Pons (tissue), 1 donor: ENCODE measurements at places on chromosomes 1 and 21.
A peak's percentile ranks its signal among the peaks of the same experiment; 100 is the strongest.

DNA sequence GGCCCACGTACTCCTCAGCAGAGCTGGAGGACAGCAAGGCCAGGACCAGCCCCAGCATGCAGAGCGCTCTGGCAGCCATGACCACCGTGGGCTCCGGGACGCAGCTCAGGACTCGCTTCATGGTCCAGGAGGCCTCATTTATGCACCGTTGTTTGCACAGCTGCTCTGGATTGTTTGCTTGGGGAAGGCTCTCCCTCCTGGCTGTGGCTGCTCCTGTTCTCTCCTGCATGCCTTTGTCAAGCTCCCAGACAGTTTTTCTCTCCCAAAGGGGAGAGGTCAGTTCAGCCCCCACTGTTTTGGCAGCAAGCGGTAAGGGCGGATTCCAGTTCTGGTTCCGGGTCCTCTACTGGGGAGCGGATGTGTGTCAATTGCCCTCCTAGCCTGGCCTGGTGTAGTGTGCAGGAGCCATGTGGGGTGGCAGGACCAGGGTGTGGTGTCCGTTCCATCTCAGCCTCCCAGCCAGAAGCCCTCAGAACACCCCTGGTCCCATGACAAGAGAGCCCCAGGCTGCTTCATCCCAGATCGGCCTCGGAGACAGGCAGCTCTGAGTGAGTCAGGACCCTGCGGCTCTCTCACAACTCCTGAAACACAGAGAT, at the start of gene TFF3:
Gene TFF3 (minus strand): TSS at position 114 of the 596 bp plus-strand sequence. CDS start 35 bp downstream, at position 79.
- no peak for DNase-seq

DNA sequence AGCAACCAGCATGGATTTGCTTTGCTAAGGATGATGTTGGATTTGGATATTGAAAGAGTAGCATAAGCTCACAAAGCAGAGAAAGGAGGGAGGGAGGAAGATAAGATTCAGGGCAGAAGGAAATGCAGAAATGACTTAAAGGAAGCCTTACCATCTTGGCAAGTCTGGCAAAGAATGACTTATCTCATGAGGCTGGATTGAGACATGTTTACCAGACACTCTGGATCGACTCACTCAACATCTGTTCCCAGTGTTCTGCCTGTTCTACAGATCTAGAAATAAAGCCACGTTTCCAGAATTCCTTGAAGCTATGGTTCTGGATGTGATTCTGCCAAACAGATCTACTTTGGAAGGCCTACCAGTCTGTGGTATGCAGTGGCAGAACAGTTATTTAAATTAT, 38.8 kb upstream of the CTBS start:
- no peak for DNase-seq

GRCh38 chr1:33527934-33528333, 55.5 kb downstream of the ZSCAN20 start:
- no peak for DNase-seq

DNA sequence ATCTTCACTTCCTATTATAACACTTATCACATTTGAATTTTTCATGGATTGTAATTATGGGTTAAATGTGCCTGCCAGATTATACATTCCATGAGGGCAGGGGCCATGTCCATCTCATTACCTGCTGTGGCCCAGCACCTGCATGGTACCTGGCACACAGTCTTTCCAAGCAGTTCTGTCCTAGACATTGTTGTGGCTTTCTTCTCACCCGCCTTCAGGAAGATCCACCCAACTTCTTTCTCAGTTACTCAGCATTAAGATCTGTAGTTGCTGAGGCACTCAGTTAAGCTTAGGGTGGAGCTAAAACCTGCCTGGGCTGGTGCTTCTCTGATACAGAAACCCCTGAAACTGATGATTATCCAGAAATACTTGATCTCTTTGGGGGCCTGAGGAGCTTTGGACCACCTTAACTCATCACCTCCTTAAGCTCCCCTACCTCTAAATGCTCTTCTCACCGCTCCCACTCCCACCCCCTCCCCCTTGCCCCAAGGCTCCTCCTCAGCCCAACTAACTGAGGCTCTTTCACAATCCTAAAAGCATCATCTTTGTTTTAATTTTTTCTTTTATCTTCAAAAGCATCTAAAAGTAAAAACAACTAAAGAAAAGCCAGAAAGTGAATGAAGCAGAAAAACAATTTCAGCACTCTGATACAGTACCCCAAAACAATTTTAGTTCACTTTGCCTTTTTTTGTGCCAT, 190.6 kb downstream of the FGGY start:
- DNase-seq: no peak

GRCh38 chr1:29235955-29236711, at the start of gene PTPRU:
Gene PTPRU, plus strand, starts transcription at chr1:29236522. Its CDS starts 123 bp downstream, at chr1:29236645.
- DNase-seq: no peak

- DNase-seq: no peak
Measured at GRCh38 chr1:210684466-210685294, 356.0 kb downstream of the HHAT start.

- DNase-seq: no peak
Measured at GRCh38 chr21:23247334-23247733, 2249.1 kb downstream of the NCAM2 start.

DNA sequence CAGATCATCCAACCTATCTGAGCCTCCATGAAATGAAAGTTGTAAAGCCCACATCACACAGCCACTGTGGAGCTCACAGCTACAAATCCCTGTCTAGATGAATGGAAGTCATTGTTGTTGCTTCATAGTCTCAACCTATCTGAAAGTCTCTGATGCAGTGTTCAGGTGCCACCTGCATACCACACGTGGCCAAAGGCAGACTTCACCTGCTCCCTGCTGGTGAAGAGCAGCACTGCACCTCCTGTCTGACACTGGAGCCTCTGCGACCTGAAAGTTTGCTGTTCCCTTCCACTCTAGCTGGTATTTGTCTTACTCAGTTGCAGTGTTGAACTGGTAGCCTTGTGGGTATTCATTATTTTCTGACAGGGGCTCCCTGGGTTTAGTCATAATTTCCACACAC, 18.4 kb downstream of the LORICRIN start:
- DNase-seq: no peak

DNA sequence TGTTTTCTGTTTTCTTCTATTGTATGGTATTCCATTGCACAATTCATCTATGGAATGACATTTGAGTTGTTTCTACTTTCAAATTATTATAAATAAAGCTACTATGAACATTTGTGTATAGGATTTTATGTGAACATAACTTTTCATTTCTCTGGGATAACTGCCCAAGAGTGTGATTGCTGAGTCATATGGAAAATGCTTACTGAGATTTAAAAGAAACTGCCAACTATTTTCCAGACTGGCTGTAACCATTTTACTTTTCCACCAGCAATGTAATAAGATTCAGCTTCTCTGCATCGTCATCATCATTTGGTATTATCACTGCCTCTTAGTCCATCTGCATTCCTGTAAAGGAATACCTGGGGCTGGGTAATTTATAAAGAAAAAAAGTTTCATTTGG, 779.6 kb upstream of the PRMT6 start:
- no peak for DNase-seq

GRCh38 chr1:150484431-150484830, 2.8 kb upstream of the TARS2 start:
- no peak for DNase-seq

DNA sequence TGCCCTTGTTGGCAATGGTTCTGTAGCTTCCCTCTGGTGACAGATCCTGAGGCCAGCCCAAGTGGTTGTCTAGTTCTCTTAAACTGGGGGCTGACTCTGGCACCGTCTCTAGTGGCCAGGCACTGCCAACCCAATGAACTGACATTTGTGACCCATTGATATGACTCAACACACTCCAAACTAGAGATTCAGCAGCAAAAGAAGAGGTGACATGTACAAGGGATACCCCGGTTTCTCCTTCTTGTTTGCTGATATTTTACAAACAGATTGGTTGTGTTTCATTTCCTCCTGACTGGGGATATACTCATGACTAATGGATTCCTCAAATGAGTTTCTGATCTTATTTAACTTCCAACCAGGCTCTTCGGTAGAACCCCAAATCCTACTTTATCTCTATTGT, 65.9 kb upstream of the DNAJC6 start:
- no peak for DNase-seq

- DNase-seq: no peak
Measured at GRCh38 chr21:27045281-27045985, 78.5 kb upstream of the ADAMTS5 start.

- no peak for DNase-seq
Measured at GRCh38 chr1:22739648-22740385, 29.2 kb downstream of the EPHB2 start.

- DNase-seq: no peak
Measured at GRCh38 chr1:12712076-12712475, 3.8 kb upstream of the AADACL3 start.

- DNase-seq: peak; percentile 71
Measured at GRCh38 chr1:147273409-147274336, 31.2 kb downstream of the CHD1L start.

- no peak for DNase-seq
Measured at GRCh38 chr1:164720440-164721227, 161.7 kb downstream of the PBX1 start.

GRCh38 chr21:33362044-33362555, 37.3 kb downstream of the IFNAR1 start:
- DNase-seq: peak; percentile 35

DNA sequence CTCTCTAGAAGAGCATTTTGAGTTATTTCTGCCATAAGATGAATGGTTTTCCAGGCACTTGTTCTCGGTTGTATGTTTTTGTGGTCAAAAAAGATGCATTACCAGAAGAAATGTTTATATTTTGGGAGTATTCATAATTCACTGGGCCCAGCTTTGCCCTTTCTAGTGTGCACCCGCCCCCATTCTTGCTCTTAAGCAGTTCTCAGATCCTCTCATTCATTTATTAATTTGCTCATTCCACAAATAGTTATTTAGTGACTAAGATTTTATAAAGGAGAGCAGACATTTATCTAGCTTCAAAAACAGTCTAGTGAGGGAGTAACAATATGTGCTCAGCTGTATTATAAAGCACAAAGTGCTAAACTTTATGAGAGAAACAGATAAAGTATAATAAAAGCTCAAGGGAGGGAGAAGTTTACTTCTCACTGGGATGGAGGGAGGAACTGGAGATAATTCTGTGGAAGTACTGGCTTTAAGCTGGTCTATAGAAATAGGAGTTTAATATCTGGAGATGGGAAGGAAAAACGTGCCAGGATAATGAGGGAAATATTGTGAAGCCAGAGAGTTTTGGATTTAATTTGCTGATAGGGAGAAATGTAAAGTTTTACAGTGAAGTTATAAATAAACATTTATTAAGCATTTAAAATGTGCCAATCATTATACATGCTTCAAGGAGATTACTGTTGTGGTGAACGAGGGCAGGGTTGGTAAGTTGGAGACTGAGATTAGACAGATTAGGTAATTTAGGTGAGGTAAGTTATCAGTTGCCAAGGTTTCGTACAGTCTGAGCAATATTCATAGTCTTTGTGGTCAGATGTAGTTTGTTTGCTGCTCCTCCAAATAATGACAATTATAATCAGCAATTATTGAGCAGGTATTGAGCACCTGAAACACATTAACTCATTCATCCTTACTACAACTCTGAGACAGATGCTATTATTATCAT, 9.1 kb upstream of the MACF1 start:
- DNase-seq: peak; percentile 4

- no peak for DNase-seq
Measured at GRCh38 chr1:54645806-54646676, 4.5 kb downstream of the MROH7 start.

DNA sequence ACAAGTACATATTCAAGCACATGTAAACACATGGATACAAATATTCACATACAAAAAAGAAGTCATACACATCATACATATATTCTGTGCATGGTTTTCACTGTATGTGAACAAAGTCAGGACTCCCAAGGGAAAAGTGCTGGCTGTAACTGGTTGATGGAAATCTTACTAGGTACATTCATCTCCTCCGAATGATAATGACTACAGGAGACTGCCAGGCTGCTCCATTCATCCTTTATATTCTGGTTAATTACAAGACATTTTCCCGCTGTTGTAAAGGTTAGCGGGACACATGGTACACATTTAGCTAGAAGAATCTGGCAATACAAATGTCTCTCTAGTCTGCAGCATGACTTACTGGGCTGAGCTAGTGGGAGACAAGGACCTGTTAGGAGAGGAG, 26.2 kb upstream of the HMGB4 start:
- DNase-seq: no peak

DNA sequence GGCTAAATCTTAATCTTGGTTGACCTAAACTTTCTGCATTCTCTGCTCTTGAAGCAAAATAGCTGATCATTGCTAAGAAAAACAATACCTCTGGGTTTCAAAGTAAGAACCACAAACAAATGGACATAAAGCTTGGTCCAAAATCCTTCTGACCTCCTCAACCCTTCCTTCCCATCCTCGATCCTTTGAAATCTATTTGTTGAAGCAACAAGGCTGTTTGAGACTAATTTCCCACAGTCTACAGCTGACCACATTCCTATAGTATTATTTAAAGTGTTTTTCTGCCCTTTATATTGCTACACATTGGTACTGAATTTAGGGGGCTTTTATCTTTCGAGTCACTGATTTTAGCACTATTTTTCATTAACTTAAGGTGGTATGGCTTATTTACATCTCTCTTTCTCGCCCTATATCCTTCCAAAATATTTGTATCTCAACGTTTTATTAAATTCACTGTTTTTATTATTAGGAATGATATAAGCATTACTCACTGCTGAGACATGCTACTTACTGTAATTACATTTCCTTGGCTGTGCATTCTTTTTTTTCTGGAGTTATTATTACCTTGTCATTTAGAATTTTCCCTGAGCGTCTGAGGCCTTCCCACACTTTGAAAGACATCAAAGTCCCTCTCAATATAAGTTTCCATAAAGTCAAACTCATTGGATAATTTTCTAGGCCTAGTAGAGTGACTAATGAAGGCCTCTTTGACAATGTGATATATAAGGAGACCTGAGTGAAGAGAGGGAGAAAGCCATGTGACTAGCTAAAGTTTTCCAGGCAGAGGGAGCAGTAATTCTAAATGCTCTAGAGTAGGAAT, 73.9 kb downstream of the RAB3GAP2 start:
- DNase-seq: no peak

DNA sequence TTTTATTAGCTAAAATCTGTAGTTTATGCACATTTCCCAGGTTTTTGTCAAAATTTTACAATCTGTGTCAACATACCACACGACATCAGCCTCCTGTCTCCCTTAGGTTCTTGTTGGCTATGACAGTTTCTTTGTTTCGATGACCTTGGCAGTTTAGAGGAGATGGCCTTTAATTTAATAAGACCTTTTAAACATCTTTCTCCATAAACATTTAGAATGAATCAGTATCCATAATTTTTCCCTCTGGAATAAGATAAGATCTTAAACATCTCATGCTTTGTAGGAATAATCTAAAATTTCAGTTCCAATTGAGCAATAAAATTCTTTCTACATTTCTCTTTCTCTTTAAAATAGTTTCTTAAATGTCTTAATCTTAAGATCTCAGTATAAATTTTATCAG, 28.7 kb upstream of the DYRK1A start:
- no peak for DNase-seq
